ENCODE measurements at places on chromosomes 2 and 18. TPM values are rescaled to one million over a fixed set of nuclear protein-coding genes. Genes with fewer than 3 reads are reported as not detected.

DNA sequence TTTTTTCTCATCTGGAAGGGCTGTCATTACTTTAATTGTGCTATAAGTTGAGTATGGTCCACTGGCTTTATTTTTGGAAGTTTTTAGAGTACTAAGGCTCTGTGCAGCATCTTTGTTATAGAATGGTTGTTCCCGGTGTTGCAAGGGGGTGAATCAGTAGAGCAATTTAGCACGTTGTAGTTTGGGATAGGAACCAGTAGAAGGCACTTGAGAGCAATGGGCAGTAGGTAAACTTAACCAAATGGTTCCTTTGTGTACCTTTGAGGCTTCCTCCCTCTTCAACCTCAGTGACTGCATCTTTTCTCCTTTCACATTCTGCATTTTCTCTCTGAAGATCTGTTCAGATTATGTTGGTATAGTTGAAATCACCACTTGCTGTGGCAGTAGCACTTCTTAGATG, 238.2 kb upstream of the SYT4 start:
- H3K27ac ChIP-seq, result no peak overlapping the region
- no peak for DNase-seq
- H3K27me3 ChIP-seq, result no peaks in the 10 kb centered on the region
- H3K4me1 ChIP-seq, result peaks cover 5% of the 10 kb centered on the region
- H3K36me3 ChIP-seq, result peaks cover 7% of the 10 kb centered on the region

- H3K27me3 ChIP-seq, result peaks cover 78% of the 10 kb centered on the region
- H3K4me3 ChIP-seq, result no peak overlapping the region
- H3K36me3 ChIP-seq, result no peaks in the 10 kb centered on the region
- no peaks in the 10 kb centered on the region for H3K4me1 ChIP-seq
- DNase-seq, result no peak
Observed at GRCh38 chr2:44904578-44904977, 36.9 kb upstream of the SIX3 start.

DNA sequence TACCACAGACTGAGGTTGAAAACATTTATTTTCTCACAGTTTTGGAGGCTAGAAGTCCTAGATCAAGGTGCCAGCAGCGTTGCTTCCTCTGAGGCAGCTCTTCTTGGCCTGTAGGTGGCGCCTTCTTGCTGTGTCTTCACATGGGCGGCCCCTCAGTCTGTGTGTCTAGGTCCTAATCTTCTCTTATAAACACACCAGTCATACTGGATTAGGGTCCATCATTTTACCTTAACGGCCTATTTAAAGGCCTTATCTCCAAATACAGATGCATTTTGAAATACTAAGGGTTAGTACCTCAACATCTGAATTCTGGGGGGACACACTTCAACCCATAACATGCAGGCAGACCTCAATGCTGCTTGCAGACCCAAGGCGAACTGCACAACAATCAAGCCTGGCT, 4.4 kb upstream of the RMC1 start:
- no peak overlapping the region for H3K27ac ChIP-seq
- H3K4me3 ChIP-seq, result no peak overlapping the region
- peaks cover 10% of the 10 kb centered on the region for H3K4me1 ChIP-seq
- H3K36me3 ChIP-seq, result no peaks in the 10 kb centered on the region
- DNase-seq, result peak; percentile 52
- H3K27me3 ChIP-seq, result no peaks in the 10 kb centered on the region

- H3K36me3 ChIP-seq, result no peaks in the 10 kb centered on the region
- no peaks in the 10 kb centered on the region for H3K27me3 ChIP-seq
- no peak overlapping the region for H3K27ac ChIP-seq
- H3K4me3 ChIP-seq, result no peak overlapping the region
- DNase-seq, result no peak
- H3K4me1 ChIP-seq, result peaks cover 4% of the 10 kb centered on the region
Observed at GRCh38 chr2:182642328-182642727, 73.7 kb upstream of the DNAJC10 start.

DNA sequence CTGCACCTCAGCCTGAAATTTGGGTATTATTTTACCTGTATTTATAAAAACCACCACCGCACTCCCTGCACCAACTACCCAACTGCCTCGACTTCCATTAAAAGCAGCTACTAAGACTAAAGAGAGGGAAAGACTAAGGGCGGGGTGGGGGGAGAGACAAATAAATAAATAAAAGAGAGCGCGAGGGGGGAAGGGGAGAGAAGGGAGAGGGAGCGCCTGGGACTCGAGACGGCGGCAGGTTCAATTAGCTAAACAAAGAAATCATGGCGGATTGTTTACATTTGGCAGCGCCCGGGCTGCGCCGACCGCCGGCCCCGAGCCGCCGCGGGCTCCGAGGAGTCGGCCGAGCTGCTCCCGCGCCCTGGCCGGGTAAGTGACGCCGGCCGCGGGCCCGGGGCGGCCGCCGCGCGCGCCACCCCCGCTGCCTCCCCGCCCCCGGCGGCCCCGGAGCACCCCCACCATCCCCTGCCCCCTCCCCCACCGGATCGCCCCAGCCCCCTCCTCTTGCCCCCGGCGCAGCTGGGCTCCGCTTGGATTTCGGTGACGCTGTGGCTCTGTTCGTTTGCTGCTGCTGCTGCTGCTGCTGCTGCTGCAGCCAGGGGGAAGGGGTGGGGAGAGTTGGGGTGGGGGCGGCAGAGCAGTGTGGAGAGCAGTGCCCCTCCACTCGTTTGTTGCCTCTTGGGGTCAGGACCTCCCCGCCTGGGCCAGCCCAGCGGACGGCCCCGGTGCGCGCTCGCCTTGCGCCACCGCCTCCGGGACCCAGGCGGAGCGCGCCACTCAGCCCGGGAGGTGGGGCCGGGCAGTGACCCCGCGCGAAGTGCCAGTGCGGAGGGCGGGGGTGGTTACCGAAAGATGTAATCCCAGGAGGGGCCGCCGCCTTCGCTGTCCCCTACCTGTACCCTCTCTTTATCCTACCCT, 187.2 kb upstream of the FANCL start:
- H3K4me3 ChIP-seq, result peak overlapping the region; percentile 92
- peak overlapping the region; percentile 97 for H3K27ac ChIP-seq
- H3K36me3 ChIP-seq, result no peaks in the 10 kb centered on the region

DNA sequence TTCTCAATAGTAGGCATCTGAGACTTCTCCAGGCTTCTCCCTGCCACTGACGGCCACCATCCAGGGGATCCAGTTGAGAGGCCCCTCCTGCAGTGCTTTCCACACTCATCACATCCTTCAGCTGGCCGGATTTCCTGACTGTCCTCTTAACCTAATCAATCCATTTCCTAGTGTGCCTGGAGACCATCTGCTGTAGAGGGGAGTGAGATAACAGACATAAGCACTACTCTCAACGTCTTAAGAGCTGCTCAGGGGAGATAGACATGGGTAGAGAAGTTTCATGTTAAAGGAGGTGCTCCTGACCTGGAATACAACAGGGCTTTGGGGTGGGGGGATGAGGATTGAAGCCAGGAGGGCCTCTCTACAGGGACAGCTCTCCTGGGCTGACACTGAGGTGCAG, 14.2 kb downstream of the SPR start:
- peaks cover 96% of the 10 kb centered on the region for H3K27me3 ChIP-seq
- H3K4me1 ChIP-seq, result peaks cover 4% of the 10 kb centered on the region
- H3K36me3 ChIP-seq, result no peaks in the 10 kb centered on the region
- no peak overlapping the region for H3K27ac ChIP-seq

DNA sequence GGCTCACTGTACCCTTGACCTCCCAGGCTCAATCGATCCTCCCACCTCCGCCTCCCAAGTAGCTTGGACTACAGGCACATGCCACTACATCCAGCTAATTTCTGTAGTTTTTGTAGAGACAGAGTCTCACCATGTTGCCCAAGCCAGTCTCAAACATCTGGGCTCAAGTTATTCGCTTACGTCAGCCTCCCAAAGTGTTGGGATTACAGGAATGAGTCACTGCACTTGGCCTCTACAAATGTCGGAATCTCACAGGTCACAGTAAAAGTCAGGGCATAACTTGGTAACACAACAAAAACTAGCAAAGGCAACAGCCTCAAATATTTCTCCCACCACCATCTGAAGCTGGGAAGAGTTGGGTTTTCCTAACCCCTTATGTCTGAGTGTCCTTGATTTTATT, 25.3 kb downstream of the SCG2 start:
- H3K36me3 ChIP-seq, result no peaks in the 10 kb centered on the region
- H3K27me3 ChIP-seq, result peaks cover 5% of the 10 kb centered on the region
- H3K4me1 ChIP-seq, result peaks cover 10% of the 10 kb centered on the region
- DNase-seq, result no peak
- H3K27ac ChIP-seq, result no peak overlapping the region

- peaks cover 3% of the 10 kb centered on the region for H3K4me1 ChIP-seq
- H3K27ac ChIP-seq, result no peak overlapping the region
- no peaks in the 10 kb centered on the region for H3K36me3 ChIP-seq
- H3K27me3 ChIP-seq, result peaks cover 22% of the 10 kb centered on the region
- DNase-seq, result no peak
- H3K4me3 ChIP-seq, result no peak overlapping the region
Observed at GRCh38 chr2:17959833-17960232, 81.4 kb downstream of the KCNS3 start.

GRCh38 chr18:24764766-24765165, 304.3 kb downstream of the HRH4 start:
- H3K4me3 ChIP-seq, result no peak overlapping the region
- peaks cover 14% of the 10 kb centered on the region for H3K4me1 ChIP-seq
- DNase-seq, result no peak

- H3K4me3 ChIP-seq, result no peak overlapping the region
- H3K4me1 ChIP-seq, result no peaks in the 10 kb centered on the region
- DNase-seq, result peak; percentile 71
- no peaks in the 10 kb centered on the region for H3K36me3 ChIP-seq
- H3K27ac ChIP-seq, result no peak overlapping the region
Observed at GRCh38 chr2:120675460-120676130, 60.1 kb upstream of the GLI2 start.

- DNase-seq, result no peak
- no peaks in the 10 kb centered on the region for H3K36me3 ChIP-seq
- H3K27me3 ChIP-seq, result peaks cover 25% of the 10 kb centered on the region
Observed at GRCh38 chr2:216406826-216407225, 5.5 kb upstream of the SMARCAL1 start.

- H3K27me3 ChIP-seq, result peaks cover 3% of the 10 kb centered on the region
- H3K4me1 ChIP-seq, result no peaks in the 10 kb centered on the region
- no peaks in the 10 kb centered on the region for H3K36me3 ChIP-seq
- H3K27ac ChIP-seq, result no peak overlapping the region
- H3K4me3 ChIP-seq, result no peak overlapping the region
- DNase-seq, result no peak
Observed at GRCh38 chr2:3603536-3604206, 8.8 kb downstream of the COLEC11 start.

DNA sequence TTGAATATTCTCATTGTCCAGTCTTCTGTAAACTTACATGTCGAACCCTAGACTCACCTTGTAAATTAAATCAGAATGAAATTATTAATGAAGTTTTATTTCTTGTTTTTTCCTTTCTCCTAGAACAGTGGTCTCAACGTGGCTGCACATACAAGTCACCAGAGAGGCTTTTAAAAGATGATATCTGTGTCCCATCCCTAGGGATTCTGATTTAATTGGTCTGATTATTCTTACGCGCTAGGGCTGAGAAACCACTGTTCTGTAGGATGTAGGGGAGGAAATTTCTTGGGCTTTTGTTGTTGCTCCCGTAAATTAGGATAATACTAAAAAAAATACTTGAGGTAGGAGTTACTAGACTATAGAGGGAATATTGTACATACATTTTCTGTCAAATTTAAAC, 32.1 kb downstream of the PPM1B start:
- no peaks in the 10 kb centered on the region for H3K27me3 ChIP-seq
- no peaks in the 10 kb centered on the region for H3K4me1 ChIP-seq
- peaks cover 11% of the 10 kb centered on the region for H3K36me3 ChIP-seq
- no peak overlapping the region for H3K4me3 ChIP-seq
- H3K27ac ChIP-seq, result no peak overlapping the region

DPP4 gene
- 8.2 TPM for total RNA-seq

ESCO1 gene
- 18.3 TPM for total RNA-seq

ANKRD30B gene
- total RNA-seq, result not detected

NT5C1B gene
- not detected for total RNA-seq

RESP18 gene
- not detected for total RNA-seq

DYNC1I2 gene
- 111 TPM for total RNA-seq

ZNF892 gene
- 17.0 TPM for total RNA-seq

EML4 gene
- total RNA-seq, result 95.6 TPM
